NCI-H2081 (cell line): ENCODE measurements at places on chromosomes 3 and 15.

- no peak for DNase-seq
These were observed 732.8 kb upstream of the GOLIM4 start for GRCh38 chr3:168828536-168828935.

DNA sequence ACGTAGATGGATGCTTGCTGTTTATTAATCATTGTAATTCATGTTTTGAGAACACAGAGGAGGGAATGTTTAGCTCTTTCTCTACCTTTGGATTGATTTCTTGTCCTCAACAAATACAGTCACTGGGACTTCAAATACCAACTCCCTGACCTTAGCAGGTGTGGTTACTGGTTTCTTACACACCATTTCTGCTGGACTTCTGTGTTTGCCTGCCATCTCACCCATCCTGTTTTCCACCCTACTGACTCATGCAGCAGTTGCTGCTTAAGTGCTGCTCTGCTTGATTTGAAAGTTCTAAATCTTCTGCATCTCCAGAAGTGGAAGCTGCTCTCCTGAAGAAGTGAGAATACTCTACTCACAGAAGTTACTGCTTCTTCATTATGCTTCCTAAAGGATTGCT, 170.3 kb downstream of the ZPLD1 start:
- DNase-seq, result no peak

- no peak for DNase-seq
These were observed 77.6 kb upstream of the POMGNT2 start for GRCh38 chr3:43183456-43183855.

- DNase-seq, result no peak
These were observed at the start of gene CHRNB4 for GRCh38 chr15:78641102-78641748. CHRNB4 (minus strand) TSS chr15:78641210; CDS start chr15:78641133, 77 bp downstream.

DNA sequence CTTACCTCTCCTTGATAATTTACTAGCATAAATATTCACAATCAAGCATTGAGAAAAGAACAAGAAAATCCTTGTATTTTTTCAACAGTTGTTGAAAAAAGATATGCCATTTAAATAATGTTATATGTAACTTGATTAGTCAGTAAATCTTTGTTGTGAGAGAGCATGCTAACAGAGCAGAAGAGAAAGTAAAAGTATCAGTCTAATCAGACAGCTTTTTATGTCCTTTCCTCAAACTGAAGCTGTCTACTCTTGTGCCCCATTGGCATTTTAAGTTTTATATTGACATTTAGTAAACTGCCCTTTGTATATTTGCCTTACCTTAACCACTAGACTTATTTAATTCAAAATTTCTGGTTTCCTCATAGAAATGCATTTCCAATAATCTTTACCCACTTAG, 668.7 kb downstream of the OTOL1 start:
- no peak for DNase-seq

DNA sequence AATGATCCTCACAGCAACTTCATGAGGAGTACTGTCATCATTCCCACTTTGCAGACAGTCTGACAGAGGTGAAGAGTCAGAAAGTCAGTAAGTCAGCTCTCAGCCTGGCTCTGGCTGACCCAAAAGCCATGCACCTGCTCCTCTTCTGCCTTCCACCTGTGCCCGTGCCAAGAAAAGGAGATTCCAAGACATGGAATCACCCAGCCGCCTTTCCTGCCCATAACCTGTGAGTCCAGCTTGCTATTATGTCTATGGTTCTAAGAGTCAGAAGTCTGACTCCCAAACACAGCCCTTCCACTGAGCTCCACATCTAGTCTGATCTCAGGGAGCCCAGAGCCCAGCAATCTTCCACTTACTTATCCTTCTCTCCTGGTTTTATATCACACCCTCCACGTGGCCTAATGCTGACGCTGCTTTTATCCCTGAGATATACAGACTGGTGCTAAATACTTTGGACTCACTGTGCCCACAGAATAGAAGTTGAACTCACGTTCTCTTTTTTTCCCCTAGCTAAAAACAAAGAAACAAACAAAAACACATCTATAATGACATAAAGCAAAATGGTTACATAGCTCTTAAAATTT, 66.0 kb downstream of the PLD1 start:
- DNase-seq, result no peak

DNA sequence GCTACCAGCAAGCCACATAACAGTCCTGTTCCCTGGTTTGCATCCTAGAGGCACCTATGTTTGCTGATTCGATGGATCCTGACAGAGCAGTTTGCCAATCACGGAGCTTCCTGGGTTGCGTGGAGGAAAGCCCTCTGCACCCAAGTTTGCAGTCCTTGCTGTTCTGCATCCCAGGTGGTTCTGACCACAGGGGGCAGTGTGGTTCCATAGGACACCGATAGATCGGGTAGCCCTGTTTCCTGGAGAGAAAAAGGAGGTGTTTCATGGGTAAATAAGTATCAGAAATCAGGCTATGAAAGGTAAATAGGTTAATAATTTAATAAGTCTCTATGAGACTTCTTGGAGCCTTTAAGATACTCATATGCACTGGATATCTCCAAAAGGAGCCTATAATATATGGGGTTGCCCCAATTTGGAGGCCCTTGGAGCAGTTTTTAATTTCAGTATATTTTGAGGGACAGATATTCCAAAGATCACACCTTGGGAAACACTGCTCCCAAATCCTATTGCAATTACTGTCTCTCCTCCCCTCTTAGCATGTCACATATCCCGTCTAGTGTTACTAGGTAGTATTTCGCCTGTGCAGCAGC, 194.6 kb upstream of the TPM1 start:
- peak; percentile 39 for DNase-seq

GRCh38 chr3:10992943-10993728, 588 bp downstream of the SLC6A1 start:
- no peak for DNase-seq

GRCh38 chr15:73109765-73110164, 57.5 kb downstream of the NEO1 start:
- DNase-seq, result no peak

- no peak for DNase-seq
These were observed 335.0 kb upstream of the CTNNB1 start for GRCh38 chr3:40864146-40864782.

- no peak for DNase-seq
These were observed 478.9 kb upstream of the GOLIM4 start for GRCh38 chr3:168574455-168575158.

- no peak for DNase-seq
These were observed 31.0 kb upstream of the ATOSA start for GRCh38 chr15:52710050-52710707.

GRCh38 chr15:25693321-25694238, 169.5 kb downstream of the ATP10A start:
- peak; percentile 1 for DNase-seq

- no peak for DNase-seq
These were observed 5.1 kb downstream of the HPS3 start for GRCh38 chr3:149134575-149134974.
